ENCODE measurements at places on chromosomes 4 and X. TPM values are rescaled to one million over a fixed set of nuclear protein-coding genes. Genes with fewer than 3 reads are reported as not detected.

The HS3ST1 gene
- total RNA-seq, result 0.27 TPM

GRCh38 chrX:137401092-137401491, 164.8 kb upstream of the ZIC3 start:
- H3K4me1 ChIP-seq, result no peaks in the 10 kb centered on the region
- no peak overlapping the region for H3K27ac ChIP-seq
- no peak overlapping the region for H3K4me3 ChIP-seq
- H3K36me3 ChIP-seq, result no peaks in the 10 kb centered on the region

GRCh38 chr4:6692806-6693205, 872 bp upstream of the S100P start:
- no peak overlapping the region for H3K4me3 ChIP-seq
- H3K27ac ChIP-seq, result peak overlapping the region; percentile 53
- DNase-seq, result no peak
- peaks cover 42% of the 10 kb centered on the region for H3K4me1 ChIP-seq
- no peaks in the 10 kb centered on the region for H3K27me3 ChIP-seq
- no peaks in the 10 kb centered on the region for H3K36me3 ChIP-seq

DNA sequence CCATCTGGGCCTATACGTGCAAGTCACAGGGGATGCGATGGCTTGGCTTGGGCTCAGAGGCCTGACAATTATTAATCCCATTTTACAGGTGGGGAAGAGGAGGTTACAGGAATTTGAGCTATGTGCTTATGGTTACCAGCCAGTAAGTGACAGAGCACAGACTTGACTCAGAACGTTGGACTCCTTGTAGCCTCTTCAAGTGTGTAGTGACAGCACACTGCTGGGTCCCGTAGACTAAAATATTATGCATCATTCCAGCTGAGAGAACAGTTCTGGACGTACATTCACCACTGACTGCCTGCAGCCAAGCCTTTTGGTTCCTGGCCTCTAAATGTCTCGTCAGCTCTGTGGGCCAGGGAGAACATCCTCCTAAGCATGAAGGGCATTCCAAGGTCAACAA, 314.5 kb downstream of the GPAT3 start:
- no peaks in the 10 kb centered on the region for H3K27me3 ChIP-seq
- peaks cover 43% of the 10 kb centered on the region for H3K4me1 ChIP-seq
- no peak overlapping the region for H3K4me3 ChIP-seq
- no peak overlapping the region for H3K27ac ChIP-seq
- H3K36me3 ChIP-seq, result no peaks in the 10 kb centered on the region
- no peak for DNase-seq

- H3K36me3 ChIP-seq, result no peaks in the 10 kb centered on the region
- no peak overlapping the region for H3K27ac ChIP-seq
- no peaks in the 10 kb centered on the region for H3K4me1 ChIP-seq
- H3K27me3 ChIP-seq, result no peaks in the 10 kb centered on the region
- DNase-seq, result no peak
- H3K4me3 ChIP-seq, result no peak overlapping the region
Measured at GRCh38 chrX:143336261-143336660, 181.0 kb downstream of the SPANXN3 start.

All from osteocyte (in vitro differentiated cells).